ENCODE measurements at places on chromosomes 4 and X.

- no peak for DNase-seq
Observed at GRCh38 chr4:75800972-75801371, 76.6 kb downstream of the USO1 start.

DNA sequence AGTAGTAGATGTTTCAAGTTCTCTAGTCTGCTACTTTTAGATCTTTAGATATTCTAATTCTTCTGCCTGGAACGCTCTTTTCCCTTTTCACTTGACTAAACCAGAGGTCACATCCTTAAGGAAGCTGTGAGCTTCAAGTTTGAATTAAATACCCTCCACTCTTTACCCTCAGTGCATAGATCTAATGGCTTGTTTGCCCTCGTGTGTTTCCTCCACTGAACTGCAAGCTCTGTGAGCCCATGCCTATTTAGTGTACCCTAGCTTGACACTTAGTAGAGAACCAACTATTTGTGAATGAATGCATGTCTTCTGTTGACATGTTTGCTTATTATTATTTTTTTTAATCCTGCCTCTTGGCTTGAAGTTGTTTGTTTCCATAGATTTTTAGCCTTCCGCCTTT is 138.3 kb downstream of the PDE5A start:
- no peak for DNase-seq

DNA sequence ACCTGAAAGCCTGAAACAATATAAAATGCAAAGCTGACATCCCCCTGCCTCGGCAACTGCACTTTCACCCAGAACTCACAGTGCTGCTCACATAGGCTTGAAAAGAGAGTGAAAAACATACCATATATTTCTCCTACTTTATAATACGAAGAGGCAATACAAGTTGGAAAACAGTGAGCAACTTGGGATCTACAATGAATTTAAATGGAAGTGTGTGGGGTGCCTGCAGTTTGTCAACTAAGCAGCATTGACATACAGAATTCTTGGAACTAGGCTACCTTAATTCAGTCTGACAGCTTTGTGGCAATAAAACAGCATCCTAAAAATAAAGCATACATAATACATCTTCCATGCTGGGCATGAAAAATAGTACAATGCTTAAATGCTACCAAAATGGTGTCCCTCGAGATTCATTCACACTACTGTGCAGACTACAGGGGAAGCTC is 8.0 kb downstream of the GASK1B start:
- no peak for DNase-seq

- DNase-seq: no peak
Observed at GRCh38 chrX:48890934-48891401, 6.6 kb downstream of the TIMM17B start.

- no peak for DNase-seq
Observed at GRCh38 chrX:298993-299392, 17.8 kb downstream of the PLCXD1 start.

DNA sequence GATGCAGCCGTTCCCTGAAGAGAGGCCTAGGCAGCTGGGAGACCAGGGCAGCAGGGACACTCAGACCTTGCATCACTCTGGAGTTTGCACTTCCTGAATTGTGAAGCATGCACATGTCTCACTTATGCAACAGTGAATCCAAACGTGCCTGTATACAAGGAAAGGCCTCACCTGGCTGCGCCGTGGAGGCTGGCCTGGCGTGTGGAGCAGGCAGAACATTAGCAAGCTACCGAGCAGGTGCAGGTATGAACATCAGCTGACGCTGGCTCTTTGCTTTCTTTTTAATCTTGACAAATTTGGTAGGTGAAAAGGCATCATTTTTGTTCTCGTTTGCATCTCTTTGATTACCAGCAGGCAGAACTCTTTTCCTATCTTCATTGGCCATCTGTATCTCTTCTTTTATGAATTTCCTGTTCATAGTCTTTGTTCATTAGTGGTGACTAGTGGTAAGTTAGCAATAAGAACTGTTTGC is 37.1 kb upstream of the IRAK1 start:
- no peak for DNase-seq

GRCh38 chrX:16187024-16187760 is 19.9 kb downstream of the MAGEB17 start:
- DNase-seq: no peak

DNA sequence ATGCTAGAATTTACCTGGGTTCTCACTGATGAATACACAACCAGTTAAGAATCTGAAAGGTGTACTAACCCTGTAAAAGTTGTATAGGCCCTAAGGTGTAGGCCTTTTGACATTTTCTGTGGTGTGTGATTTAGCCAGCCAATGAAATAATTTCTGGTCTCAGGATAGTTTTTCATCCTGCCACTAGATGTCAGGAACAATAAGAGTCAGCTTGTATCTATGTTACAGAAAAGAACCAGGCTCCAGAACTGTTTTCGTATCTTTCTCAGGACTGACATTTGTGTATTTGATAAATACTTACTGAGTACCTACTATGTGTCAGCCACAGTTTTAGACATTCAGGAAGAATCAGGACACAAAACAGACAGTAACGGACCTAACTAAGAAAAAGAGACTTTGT is 673.6 kb upstream of the TENM3 start:
- DNase-seq: no peak

DNA sequence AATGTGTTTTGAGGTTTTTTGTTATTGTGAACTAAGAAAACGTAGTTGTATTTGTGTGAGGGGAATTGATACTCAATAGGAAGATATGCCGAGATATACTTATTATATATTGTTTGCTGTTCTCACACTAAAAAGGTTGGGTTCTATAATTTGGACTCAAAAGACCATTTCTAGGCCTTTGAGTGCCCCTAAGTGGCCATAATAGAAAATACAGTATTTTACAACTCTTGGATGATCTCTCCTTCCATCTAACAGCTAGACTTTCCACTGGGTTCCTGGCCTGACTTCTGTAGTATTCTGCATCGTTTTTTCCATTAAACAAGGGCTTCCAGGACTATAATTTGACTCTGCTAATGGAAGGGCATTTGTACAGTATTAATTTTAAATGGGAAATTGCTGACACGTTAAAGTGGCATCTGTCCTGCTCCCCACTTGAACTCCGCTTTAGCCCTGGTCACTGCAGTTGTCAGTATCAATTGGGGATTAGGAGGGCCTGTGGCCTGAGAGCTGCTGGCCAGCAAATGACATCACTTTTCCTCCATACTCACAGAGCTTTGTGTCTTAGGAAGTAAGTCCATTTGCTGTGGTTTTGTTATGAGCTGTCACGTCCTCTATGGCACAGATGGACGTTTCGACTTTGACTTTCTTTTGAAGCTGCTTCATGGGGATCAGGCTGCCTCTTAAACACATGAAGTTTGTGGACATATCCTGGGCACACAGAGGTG is 176.9 kb downstream of the SLIT2 start:
- no peak for DNase-seq

DNA sequence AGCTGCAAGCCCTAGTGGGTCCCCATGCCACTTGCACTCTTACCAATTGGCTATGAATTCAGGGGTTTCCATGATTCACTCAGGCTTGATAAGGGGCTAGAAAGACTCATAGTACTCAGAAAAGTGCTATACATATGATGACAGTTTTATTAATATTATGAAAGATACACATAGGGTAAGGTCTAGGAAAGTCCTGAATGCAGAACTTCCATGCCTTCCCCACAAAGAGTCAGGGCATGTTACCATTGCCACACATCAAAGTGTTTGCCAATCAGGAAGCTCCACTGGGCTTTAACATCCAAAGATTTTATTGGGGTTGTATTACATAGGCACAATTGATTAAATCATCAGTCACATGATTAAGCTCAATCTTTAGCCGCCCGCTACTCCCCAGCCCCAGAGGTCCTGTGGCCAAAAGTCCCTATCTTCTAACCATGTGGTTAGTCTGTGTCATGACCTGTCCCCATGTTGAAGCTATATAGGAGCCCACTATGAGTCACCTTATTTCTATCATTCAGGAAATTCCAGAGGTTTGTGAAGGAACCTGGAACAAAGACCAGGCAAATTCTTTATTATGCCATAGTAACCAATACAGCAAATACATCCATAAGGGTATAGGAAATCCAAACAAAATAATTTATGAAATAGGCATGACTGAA is 635.6 kb downstream of the STPG2 start:
- DNase-seq: no peak

GRCh38 chrX:51798701-51799100 is 55.5 kb downstream of the GSPT2 start:
- no peak for DNase-seq
